ENCODE measurements at places on chromosomes 3 and 15. TPM values are rescaled to one million over a fixed set of nuclear protein-coding genes. Genes with fewer than 3 reads are reported as not detected.

GRCh38 chr3:161598639-161599038 lies 102.0 kb downstream of the OTOL1 start:
- no peak for DNase-seq

DNA sequence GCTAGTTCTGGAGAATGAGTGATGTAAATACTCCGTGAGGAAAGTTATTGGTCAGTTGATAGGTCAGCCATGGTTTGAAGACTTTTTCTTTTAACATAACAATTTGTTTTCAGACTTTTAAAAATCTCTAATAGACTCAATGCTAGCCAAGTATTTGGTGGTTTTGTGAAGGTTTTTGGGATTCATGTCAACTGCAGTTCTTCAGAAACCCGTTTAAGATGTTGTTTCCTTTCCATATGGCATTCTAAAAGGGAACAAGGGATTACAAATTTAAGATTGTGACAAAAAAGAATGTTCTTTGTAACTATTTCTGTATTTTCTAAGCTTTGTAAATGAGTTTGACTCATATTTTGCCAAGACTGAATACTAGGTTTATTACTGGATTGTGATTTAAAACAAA lies 281.7 kb upstream of the COL8A1 start:
- DNase-seq = no peak

GRCh38 chr3:63864008-63864964 lies 619 bp downstream of the ATXN7 start:
- peak; percentile 45 for DNase-seq

- peak; percentile 71 for DNase-seq
Measured at GRCh38 chr15:86591994-86592735, 512.5 kb downstream of the AGBL1 start.

DNA sequence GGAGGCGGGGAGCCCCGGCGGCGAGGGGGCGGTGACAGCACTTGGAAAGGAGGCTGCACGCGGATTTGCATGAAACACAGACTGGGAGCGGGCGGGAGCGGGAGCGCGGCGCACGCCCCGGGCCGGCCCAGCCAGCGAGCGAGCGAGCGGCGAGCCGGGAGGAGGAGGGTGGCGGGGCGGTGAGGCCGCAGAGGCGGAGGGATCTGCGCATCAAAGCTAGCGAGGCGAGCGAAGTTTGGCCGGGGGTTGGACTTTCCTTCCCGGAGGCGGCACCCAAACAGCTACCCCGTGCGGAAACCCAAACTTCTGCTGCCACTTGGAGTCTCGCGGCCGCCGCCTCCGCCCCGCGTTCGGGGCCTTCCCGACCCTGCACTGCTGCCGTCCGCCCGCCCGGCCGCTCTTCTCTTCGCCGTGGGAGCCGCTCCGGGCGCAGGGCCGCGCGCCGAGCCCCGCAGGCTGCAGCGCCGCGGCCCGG lies at the start of gene SMAD3:
Gene SMAD3 (plus strand): TSS at position 72 of the 475 bp plus-strand sequence. CDS start 553 bp downstream, outside the sequence.
- peak; percentile 93 for DNase-seq

DNA sequence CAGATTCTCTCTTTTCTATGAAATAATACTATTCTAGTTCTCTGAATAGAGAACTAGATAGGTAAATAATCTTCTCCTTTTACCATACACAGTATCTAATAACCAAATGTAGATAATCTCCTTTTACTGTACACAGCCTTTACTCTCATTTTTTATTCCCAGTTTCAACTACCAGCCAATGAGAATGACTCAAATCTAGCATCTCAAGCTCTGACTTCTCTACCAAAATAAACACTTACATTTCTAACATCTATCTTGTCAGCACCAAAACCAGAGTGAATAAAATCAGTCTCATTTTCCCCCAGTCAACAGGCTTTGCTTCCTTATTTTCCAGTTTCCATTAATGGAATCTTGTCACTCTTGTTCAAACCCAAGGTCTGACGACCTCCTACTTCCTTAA lies 36.9 kb downstream of the LRRFIP2 start:
- no peak for DNase-seq

DNA sequence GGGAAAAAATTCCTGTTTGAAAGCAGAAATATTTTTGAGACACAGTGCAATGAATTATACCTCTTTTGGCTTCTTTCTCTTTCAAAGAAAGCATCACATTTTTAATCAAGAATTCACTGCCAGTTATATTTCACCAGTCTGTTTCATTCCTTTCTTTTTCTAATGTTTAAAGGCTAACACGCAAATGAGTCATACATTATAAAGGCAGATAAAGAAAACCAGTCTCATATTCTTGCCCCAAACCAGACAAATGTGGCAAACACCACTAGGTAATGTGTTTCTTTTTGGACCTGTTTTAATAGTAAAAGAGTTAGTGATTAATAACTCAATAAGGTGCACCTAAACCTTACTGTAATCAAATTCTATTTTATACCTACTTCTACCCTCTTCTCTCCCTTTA lies 83.8 kb downstream of the PLOD2 start:
- DNase-seq = no peak

DNA sequence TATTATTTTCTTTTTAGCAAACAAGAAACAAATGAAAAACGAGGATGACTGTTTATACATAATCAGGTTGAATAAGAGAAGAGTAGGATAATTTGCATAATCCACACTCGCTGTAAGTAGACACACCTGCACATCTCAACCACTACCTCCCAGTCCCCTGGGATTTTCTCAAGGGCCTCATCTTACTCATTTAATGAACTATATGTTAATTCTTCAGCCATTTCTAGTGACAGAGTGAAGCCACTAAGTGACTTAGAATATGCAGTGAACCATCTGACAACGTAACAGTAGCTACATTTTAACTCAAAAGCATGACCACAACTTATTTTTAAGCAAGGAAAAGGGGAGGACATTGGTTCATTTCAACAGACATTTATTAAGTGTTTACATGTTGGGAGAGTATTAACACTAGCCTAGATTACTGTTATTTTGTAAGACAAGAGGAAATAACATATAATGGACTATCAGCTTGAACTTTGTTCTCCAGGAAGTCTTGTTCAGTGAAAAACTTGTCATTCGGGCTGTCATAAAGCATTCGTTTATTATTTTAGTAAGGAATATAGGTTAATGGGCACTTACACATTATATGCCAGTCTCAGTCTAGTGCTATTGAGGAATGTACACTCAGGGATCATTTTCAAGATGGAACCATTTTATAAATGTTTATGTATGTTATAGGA lies 173.0 kb upstream of the ROBO2 start:
- DNase-seq = no peak

GRCh38 chr3:51156147-51156546 lies 228.9 kb upstream of the MANF start:
- no peak for DNase-seq

- no peak for DNase-seq
Measured at GRCh38 chr3:23588547-23588946, 217.2 kb upstream of the UBE2E1 start.

DNA sequence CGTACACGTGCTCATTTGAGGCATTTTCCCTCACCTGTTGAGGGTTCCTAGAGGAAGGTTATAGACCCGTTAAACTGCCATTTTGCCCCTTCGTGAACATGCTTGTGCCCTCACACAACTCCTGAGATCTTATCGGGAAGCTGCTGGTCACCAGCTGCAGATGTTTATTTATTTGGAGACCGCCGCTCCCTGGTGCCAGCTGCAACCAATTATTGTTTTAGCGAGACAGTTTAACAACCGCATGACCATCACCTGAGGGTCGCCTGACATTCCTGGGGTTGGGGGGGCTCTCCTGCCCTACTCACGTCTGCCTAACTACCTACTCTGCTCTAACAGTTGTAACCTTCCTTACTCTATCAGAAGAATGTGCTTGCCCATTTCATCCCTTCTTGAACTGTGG lies 292.5 kb downstream of the MCTP2 start:
- no peak for DNase-seq

DNA sequence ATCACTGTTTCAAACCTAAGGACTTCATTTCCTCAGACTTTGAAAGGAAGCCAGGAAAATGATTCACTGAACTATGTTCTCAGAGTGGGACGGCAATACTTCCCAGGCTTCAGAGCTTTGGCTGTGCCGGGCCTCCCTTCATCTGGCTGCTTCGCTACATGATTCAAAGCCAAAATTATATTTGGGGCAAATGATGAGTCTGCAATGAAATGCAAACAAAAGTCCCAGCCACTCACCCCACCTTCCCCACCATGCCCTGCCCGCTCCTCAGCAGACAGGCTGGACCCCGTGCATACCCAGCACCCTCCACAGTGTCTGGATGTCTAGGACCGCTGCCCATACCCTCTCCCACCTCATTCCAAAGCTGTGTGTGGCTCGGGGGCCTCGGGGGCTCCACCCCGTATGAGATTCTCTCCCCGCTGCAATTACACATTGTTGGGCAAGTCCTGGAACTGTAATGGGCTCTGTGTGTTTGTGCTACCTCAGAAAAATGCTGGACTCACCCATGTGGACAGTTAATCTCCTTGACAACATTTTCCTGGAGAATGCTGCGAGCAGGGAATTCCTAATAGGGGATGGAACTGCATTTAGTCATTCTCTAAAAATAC lies 32.2 kb downstream of the ATP10A start:
- DNase-seq = no peak

- DNase-seq = no peak
Measured at GRCh38 chr3:130354430-130354829, 9.0 kb downstream of the COL6A5 start.

DNA sequence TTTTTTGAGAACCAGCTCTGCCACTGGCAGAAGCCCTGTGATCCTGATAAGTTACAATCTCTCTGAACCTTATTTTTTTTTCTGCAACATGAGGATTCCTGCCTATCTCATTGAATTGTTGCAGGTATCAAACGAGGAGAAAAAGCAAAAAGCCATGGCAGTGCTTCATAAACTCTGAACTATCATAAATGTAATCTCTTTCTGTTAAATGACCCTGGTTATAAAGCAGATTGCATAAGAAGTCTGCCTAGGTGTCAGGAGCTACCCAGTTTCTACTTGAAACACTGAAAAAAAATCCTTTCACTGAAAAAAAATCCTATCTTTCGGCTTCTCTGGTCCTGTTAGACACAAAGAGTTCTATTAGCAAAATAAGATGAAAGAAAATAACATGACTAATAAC lies 172.7 kb downstream of the FAM43A start:
- DNase-seq = no peak

- DNase-seq = no peak
Measured at GRCh38 chr3:112967828-112968227, 7.1 kb downstream of the CD200R1 start.

GRCh38 chr3:112718516-112718915 lies 77.6 kb upstream of the CCDC80 start:
- DNase-seq = no peak

DNA sequence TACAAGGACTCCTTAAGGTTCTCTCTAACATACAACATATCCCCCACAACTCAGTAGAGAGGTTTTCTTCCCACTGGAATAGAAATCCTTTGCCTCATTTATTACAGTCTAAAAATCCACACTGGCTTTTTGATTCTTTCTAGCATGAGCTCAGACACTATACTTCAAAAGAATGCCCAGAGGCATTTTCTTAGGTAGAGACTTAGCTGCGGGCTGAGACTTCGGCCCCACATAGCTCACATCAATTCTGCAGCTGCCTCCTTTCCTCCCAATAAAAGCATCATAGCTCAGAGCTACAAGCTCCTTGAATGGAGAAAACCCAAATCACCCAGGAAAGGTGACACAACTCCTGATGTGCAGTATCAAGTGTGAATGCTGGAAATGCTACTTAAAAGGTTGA lies 52.4 kb downstream of the AAGAB start:
- DNase-seq = no peak

- no peak for DNase-seq
Measured at GRCh38 chr3:359672-360071, 163.1 kb downstream of the CHL1 start.

GRCh38 chr3:152835601-152836102 lies 721 bp downstream of the P2RY1 start:
- DNase-seq = peak; percentile 15

- DNase-seq = peak; percentile 80
Measured at GRCh38 chr3:123652342-123652984, 67.6 kb upstream of the HACD2 start.

GRCh38 chr3:71784201-71784913 lies 591 bp downstream of the PROK2 start:
- no peak for DNase-seq

DNA sequence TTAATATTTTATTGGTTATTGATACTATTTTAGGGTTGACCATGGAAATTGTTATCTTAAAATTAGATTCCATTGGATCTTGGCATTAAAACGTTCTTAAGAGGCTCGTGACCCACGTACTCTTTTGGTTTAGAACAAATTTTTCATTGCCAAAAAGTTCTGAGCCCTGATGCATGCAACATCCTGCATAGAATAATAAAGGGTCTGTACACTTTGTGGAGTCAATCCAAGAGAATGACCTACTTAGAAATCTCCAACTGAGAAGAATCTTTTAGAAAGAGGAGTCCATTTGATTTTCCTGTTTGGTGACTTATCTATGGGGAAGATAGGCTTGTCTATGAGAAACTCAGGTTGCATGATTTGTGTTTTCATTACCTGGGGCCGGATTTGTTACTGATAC lies 404.2 kb upstream of the RGMA start:
- DNase-seq = no peak

DNA sequence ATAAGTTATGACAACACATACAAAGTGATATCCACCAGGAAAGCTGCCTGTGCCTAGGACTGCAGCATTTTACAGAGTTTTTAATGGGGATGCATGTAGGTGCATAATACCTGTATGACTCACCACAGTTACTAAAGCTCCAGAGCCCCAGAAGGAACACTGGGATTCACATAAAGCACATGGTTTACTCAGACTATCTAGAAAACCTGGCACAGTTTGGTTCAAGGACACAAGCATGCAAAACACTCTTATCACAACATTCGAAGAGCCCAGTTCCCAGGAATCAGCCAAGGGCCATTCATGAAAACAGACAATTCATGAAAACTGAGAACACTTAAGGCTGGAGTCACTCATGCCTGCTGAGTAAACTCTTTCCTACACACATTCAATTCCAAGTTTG lies 261.0 kb downstream of the PYDC2 start:
- no peak for DNase-seq

DNA sequence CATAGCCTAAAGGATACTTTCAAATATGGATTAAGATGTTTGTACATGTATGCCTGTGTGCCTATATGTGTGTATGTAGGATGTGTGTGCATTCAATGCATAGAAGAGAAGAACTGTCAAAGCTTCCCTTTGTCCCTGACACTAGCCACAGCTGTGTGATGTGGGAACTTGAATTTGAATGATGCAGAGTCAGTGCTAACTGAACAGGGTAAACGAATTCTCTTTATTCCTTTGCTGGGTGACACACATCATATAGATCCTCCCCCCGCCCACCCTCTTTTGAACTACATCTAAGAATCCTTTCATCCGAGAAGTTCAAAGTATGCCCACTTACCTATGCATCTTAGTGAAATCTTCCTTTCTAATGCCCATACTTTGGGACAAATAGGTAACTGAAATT lies 228.3 kb downstream of the GAP43 start:
- DNase-seq = no peak

The CADM2 gene
- total RNA-seq = 4.3 TPM

The RTP1 gene
- not detected for total RNA-seq

The DNAJB8 gene
- not detected for total RNA-seq

The FOXB1 gene
- total RNA-seq = not detected

The ATP13A3 gene
- 99.2 TPM for total RNA-seq

The SLC28A2 gene
- not detected for total RNA-seq

The IL1RAP gene
- total RNA-seq = 5.1 TPM

The C3orf22 gene
- total RNA-seq = not detected

The PLD1 gene
- total RNA-seq = 59.5 TPM

The AADACL2 gene
- not detected for total RNA-seq
